ENCODE measurements at places on chromosomes 5 and 9.
A peak's percentile ranks its signal among the peaks of the same experiment; 100 is the strongest.

DNA sequence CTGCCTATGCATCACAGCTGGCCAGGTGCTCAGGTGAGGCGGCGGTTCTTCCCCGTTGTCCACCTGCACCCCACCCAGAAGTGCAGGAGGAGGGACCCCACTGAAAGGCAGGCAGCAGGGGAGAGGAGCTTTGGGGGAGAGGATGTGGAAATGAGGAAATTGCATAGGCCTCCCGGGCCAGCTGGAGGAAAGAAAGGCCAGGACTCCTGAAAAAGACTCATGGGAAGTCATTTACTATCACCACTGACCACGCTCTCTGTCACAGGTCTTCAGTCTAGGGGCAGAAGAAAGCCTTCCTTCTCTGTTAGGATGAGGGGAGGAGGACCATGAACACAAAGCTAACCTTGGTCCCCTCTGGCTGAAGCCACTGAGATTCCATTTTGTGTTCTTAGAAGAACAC lies 28.1 kb downstream of the KCNMB1 start:
- no peak for DNase-seq

GRCh38 chr5:60352992-60353599 lies 346.9 kb downstream of the DEPDC1B start:
- DNase-seq = no peak

- no peak for DNase-seq
These were observed 21.9 kb downstream of the RFK start for GRCh38 chr9:76372336-76372735.

- peak; percentile 49 for DNase-seq
These were observed 191.1 kb downstream of the BNC2 start for GRCh38 chr9:16679327-16679821.

GRCh38 chr5:143213851-143214363 lies 189.6 kb downstream of the NR3C1 start:
- no peak for DNase-seq

- DNase-seq = no peak
These were observed 10.6 kb downstream of the PRDM6 start for GRCh38 chr5:123099514-123100151.

DNA sequence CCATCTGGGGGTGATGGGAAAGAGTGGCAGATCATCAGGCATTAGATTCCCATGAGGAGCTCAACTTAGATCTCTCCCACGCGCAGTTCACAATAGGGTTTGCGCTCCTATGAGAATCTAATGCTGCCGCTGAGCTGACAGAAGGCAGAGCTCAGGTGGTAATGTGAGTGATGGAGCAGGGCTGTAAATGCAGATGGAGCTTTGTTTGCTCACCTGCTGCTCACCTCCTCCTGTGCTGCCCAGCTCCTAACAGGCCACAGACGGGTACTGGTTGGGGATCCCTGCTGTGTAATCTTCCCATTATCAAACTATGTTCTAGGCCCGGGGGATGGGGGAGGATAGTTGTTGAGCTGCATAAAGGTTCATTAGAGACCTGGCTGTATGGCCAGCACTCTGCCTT lies 58.4 kb downstream of the UGCG start:
- DNase-seq = no peak

GRCh38 chr9:86684148-86684547 lies 263.2 kb downstream of the GAS1 start:
- no peak for DNase-seq
